ENCODE measurements at places on chromosomes 6 and 20.

DNA sequence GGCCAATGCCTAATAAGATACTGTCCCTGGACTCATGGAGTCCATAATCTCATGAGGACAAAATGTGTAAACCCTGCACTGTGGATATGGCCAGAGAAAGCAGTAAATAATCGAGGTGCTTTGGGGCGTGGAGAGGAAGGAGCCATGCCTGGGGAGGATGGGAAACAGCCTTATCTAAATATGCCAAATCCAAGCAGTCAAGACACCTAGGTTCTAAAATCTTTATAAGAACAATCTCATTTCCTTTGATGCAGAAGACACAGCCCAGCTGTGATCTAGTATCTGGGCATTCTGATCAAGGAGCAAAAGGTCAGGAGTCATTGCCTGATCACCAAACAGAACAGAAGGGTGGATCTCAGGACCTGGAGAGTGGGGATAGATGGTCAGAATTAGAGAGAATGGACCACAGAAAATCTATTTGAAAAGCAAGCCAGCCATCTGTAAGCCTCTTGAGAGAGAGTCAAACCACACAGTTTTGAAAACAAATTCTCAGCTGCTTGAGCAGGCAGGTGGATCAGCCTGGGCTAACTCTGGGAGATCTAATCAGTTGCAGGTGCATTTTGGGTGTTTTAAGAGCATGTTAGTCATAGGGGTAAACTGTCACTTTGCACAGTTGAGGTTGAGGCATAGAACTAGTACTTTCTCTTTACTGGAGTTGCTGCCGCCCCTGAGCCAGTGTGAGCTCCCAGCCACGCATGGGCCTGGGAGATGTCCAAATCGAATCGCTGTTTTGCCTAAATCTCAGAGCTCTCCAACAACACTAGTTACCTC lies 130.8 kb upstream of the TNFAIP3 start:
- DNase-seq: no peak

GRCh38 chr6:36625158-36625919 lies 31.2 kb downstream of the SRSF3 start:
- DNase-seq: no peak

DNA sequence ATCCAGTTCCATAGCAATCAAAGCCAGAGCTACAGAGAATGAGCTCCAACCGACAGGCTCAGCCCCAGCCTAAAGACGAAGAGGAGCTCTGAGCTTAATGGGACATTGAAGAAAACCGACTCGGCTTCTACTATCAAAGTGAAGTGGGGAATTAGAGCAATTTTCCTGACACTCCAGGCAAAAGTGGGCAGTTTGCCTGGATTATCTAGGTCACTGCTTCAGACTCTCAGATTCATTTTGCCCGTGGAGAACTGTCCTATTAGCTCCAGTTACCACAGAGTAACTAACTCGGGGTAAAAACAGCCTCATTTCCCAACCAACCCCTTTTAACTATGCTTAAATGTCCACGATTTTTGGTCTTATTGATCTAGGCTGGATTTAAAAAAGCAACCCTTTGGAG lies 592.1 kb upstream of the NRSN1 start:
- DNase-seq: no peak

GRCh38 chr6:47134476-47135189 lies 92.5 kb upstream of the ADGRF1 start:
- DNase-seq: no peak

- DNase-seq: no peak
These were observed 49.3 kb downstream of the GFRA4 start for GRCh38 chr20:3613821-3614440.

DNA sequence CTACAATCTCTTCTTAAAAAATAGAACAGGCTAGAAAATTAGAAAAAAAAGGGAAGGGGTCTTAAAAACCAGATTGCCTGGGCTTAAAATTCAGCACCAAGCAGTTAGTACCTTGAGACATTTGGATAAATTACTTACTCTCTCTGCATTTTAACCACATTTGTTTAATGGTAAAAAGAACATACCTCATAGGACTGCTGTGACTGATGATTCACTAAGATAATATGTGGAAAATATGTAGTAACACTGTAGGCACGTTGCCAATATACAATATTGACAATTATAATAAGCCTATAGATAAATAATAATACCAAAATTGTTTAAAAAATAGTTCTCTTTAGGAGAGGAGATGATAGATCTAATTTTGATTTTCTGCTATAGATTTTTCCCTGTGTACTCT lies 750.4 kb downstream of the TENT5A start:
- no peak for DNase-seq

DNA sequence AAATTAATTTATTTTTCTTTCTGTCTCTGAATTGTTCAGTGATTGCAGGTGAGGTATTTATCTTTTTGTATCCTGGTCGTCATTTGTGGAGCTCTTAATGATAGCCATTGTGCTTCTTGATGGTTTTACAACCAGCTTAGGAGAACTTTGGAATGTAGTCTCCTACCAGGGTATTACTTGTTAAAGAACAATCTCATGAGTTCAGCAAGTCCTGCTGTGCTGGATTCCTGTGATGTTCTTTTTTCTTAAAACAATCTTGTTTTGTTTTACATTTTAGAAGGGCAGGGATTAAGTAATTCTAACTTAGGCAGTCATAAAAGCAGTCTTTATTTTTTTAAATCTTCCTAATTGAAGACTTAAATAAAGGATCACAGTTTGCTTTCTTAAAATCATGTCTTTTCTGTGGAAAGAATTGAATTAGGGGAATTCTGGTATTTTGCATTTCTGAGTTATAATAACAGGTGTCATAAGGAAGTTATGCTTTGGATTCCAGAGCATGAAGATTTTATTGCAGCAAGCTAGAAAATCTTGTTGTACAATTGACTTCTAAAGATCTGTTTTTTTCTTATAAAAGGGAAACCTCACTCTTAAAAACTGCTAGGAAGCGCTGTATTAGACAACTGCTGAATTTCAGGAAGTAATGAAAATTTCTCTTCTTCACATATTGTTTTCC lies 23.7 kb downstream of the RIOK1 start:
- DNase-seq: no peak

DNA sequence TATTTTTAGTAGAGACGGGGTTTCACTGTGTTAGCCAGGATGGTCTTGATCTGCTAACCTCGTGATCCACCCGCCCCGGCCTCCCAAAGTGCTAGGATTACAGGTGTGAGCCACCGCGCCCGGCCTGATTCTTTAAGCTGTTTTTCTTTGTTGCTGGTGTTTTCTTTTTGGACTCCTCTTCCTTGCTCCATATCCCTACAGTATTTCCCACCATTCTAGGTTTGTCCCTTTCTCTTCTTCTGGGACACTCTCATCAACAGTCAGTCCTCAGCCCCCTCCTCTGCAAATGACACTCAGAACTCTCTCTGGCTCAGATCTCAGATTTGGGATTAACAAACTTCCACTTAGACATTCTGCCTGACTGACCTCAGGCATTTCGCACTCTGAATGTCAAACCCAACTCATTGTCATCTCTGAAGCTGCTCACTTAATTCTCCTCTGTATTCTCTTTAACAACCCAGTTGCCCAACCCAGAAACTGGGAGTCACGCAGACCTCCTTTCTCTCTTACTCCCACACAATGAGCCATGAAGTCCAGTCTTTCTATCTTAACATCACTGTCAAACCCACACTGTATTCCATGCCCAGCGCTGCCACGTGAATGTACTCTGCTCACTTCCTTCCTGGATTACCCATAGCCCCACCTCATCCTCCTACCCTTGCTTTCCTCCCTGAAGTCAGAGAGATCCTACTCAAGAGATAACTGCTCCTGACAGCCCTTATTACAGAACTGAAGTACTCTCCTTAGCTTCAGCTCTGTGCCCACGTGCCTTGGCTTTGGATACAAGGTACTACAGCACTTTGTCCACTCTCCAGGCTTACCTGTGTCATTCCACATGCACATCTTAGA lies 2.6 kb downstream of the MPIG6B start:
- DNase-seq: no peak

- no peak for DNase-seq
These were observed 13.6 kb upstream of the RIPOR3 start for GRCh38 chr20:50704971-50705370.

- DNase-seq: no peak
These were observed 32.7 kb downstream of the PTPRK start for GRCh38 chr6:128487746-128488145.

GRCh38 chr6:88238901-88239300 lies 72.8 kb upstream of the CNR1 start:
- DNase-seq: no peak

DNA sequence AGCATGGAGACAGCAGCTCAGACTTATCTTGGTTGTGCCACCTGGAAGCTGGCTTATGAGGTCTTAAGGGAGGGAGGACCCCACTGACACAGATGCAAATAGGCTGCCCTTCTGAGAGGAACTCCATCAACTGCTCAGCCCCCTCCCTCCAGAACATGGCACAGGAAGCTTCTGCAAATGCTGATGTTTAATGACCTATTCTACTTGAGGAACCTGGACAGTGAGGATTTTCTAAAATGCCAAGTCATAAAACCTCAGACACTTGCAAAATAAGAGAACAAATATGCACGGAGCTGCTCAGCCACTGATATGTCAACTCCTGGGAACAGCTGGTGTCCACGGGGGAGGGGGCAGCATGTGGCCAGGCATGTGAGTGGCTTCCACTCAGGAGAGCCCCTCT lies 3.5 kb downstream of the CST9 start:
- no peak for DNase-seq

GRCh38 chr6:24093381-24093780 lies 32.6 kb upstream of the NRSN1 start:
- no peak for DNase-seq

DNA sequence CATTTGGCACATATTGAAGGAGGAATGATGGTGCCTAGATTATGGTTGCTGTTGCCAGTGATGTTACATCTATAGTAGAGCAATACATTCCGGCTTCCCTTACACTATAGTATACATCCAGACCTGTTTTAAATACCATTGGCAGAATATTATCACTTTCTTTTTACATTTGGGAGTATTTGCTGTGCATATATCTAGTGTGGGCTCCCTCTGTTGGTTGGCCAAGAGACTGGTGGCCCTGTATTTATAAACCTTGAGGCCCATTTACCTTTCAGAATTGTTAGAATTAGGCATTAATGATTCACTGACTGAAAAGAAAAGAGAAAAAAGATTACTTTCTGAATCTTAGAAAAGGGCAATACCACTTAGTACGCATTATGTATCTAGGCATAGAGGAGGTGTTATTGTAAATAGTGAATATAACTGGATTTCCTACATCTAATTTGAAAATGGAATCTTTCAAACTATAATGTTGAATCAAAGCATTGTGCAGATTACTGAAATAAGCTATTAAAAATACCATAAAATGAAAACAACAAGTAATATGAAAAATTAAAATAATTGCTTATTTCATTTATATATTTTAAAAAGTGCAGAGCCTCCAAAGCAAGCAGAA lies 628.8 kb upstream of the MAN1A1 start:
- DNase-seq: no peak

DNA sequence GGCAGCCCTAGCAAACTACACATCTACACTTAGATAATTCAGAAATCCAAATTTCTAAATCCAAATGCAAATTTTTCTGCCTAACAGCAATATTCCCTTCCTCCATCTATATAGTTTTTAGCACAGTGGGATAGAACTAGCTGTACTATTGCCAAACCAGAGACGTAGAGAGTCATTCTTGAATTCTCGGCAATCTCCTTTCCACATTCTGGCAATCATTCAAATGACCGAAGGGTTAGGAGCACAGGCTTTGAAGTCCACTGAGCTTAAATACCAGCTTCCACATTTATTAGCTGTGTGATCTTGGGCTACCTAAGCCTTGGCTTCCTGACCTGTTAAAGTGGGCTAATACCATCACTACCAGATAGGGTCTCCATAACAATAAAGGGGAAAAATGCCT lies 3.1 kb upstream of the RPS12 start:
- DNase-seq: no peak

DNA sequence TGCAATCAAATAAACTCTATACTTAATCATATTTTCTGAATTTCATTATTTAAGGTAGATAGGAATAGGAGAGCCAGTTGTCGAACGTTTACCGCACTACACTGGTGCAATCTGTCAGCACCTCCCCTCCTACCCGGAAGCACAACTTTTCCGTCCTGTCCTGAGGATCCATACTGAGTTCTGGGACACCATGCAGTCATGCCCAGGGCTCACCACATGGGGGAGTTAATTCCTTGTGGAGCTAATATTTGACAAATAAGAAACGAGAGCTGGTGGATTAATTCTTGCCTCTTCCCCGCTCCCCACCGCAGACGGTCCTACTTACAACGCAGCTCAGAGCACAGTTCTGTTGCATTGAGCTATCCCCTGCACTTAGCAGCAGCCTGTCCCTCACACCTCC lies 107.7 kb upstream of the RALGAPA2 start:
- no peak for DNase-seq

DNA sequence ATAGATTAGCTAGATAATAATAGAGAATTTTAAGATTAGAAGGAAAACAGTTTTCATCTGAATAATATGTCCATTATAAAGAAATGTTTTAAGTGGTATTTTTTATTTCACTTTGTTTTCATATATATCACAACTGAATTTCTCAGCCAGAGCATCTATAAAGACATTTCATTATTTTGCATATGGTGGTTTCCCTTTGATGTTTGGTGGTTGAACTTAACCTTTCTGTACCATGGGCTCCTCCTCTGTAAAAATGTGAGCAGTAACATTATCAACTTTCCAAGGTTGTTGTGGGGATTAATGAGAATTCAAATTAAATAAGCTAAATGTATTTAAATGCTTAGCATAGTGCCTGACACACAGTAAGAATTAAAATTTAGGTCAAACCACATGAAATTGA lies 119.8 kb upstream of the QKI start:
- DNase-seq: no peak

GRCh38 chr20:8648466-8648865 lies 420.4 kb upstream of the PLCB4 start:
- DNase-seq: no peak

DNA sequence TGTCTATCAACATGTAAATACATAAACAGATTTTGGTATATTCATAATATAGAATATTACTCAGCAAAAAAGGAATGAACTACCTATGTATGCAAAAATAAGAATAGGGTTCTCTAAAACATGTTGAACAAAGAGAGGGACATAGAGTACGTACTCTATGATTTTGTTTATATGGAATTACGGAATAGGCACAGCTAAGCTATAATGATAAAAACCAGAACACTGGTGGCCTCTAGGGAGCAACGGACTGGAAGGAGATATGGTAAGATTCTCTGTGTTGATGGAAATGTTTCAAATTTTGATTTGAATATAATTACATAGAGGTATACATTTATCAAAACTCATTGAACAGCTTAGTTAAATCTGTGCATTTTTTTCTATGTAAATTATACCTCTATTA lies 19.6 kb downstream of the ADGRG6 start:
- no peak for DNase-seq

DNA sequence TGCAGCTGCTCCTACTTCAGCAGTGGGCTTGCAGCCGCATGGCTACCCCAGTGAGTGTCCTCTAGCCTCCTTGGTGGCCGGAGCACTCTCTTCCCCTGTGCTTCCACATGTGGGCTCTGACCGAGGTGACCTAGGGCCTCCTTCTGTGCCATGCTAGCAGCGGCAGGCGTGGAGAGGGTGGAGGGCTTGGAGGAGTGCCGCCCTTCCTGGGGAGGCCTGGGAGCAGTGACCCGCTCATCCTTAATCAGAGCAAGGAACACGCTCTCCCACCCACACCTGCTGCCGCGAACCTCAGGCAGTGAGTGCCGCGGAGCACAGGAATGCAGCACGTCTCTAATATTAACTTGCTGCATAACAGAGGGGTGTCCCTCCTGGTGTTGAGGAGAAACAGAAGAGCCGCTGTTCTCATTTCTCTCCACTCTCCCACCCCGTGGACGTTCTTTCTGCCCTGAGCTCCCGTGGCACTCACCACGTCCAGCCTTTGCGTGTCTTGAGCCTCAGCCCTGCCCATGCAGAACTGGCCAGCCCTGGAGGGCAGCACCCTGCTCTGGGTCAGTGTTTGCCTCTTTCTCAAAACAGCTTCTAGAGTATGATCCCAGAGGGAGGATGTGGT lies 31.9 kb downstream of the DUSP22 start:
- DNase-seq: no peak

Measured in stimulated activated CD8-positive, alpha-beta memory T cell treated with anti-CD3 and anti-CD28 coated beads, Interleukin-7, amount 100 ng/mL, for 48 hours (primary cell).